ENCODE measurements at places on chromosomes 4 and X.

DNA sequence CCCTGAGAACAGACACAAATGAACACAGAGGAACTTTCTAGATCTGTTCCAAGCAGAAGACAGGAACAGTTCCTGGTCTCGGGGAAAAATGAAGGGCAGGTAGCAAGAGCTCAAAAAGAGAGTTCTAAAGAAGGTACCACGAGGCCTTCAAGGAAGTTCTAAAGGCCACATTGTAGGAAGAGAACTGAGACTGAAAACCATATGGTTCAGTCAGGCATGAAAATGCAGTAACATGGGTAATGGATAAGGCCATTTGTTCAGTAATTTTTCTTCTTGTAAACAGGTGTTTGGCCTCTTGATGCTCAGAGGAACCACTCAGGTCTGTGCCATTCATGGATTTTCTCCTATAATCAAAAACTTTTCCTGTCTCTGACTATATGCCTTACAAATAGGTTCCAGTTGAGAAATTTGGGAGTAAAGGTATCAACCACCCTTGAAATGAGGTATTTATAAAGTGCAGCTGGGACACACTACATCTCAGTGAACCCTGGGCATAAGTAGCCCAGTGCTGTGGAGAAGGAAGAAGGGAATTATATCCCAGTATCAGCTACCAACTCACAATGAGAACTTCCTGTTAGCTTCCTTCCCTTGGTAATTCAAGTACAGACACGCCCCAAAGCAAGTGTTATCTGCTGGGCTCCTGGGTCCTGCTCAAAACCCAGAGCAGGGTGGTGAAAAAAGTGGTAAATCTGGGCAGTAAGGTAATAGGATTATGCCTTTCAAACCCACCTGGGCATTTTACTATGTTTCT is 277.9 kb downstream of the KLHL13 start:
- DNase-seq = no peak

GRCh38 chrX:99603091-99603814 is 806.8 kb downstream of the PCDH19 start:
- DNase-seq = no peak

DNA sequence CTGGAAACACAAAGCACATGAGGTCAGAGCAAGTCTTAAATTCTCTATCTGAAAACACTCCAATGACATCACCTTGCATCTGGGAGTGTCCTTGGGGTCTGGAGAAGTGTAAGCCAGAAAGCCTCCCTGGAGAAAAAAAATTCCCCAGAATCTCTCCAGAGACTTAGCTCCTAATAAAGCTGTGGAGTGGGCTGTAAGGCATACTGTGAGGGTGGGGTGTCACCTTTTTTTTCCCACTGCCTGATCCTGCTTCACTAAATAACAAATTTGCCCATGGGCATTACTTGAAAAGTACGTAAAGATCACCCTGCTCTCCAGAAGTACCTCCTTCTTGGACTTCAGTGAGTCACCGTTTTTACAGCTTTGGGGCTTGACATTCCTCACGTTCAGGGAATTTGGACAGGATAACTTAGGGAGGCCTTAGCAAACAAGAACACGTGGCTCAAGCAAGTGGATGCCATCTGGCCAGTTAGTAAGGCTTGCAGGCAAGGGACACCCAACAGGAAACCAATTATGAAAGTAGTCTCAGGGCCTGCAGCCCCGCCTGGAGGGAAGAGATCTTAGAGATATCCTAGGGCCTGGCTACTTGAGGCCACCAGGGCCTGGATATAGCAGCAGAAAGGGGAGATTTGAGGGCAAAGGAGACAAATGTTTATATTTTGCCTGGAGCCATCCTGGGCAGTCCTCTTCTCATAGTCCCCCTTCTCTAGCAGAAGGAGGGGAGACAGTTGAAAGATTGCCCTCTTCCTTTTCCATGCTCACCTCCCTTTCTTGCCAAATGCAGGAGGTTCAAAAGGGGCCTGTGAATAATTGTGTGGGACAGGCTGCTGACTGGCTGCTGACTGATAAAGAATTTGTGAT is 60.1 kb upstream of the PLAC1 start:
- no peak for DNase-seq

DNA sequence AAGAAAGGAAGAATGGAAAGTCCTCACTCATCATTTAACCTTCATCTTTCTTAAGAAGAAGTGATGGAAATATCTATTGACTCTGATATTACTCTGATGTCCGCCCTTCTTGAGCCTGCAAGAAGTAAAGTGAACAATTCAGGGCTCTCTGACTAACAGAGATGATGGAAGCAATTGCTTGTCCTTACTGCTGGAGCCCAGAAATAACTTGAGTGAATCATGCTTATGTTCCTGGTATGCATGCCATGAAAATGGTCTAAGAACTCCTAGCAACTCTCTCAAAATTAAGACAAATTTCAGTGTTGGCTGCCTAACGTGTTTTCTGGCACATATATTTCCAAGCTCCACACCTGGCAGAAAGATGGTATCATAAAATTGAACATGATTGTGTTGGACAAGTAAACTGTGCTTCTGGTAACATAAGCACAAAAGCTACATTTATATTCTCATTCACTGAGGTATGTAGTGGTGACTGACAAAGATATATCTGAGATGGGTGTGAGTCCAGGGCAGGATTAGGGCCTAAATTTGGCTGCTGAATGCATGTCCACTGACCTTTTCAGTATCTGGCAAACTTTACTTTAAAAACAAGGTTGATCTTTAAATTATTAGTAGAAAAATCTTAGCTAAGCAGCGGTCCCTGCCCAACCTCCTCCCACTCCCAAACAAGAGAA is 109.2 kb upstream of the OTUD4 start:
- DNase-seq = no peak

DNA sequence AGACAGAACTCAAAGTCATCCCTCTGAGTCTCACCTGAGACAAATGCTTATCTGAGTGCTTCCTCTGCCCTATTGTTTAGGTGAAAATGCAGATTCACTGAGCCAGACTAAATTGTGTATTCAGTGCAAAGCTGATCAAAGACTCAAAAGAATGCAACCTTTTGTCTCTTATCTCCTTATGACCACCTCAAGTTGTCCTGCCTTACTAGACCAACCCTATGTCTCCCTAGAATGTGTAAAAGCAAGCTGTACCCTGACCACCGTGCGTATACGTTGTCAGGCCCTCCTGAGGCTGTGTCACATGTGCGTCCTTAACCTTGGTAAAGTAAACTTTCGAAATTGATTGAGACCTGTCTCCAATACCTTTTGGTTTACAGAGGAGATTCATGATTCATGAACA is 63.6 kb upstream of the SH3RF1 start:
- DNase-seq = no peak

DNA sequence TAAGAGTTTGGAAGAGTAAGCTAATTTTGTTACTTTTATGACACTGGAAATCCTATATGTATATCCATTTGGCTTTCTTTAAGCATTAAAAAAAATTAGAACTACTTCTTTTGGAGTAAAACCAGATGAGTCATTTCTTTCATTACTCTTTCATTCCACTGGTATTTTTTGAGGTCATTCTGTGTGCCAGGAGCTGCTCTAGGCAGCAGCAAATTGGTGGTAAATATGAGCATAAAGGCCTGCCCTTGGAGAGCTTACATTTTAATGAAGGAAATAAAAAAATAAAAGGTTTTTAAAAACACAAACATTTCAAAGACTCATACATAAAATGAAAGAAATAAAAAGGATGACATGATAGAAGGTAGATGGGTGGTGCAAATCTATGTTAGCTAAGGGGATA is 37.4 kb downstream of the MID1 start:
- DNase-seq = no peak

GRCh38 chrX:6550999-6551398 is 16.1 kb upstream of the VCX3A start:
- DNase-seq = no peak

- DNase-seq = no peak
Measured at GRCh38 chrX:39726771-39727170, 371.0 kb downstream of the BCOR start.

DNA sequence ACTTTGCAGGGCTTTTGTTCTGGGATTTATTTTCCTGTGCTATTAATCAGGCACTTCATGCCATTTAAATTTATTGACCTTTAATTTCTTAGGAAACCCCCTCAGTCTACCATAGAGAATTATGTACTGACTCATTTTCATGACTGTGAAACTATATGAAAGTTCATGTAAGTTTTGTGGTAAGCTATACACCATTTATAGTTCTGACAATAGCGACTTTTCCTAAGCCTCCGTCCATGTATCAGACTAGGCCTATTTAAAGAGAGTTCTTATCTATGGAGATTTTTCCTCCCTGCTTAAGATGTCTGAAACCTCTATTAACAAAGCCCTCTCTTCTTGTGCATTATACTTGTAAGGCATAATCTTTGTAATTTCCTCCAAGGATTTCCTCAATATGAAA is 111.6 kb downstream of the AFF2 start:
- no peak for DNase-seq

GRCh38 chrX:69564665-69565064 is 51.2 kb upstream of the EDA start:
- no peak for DNase-seq

DNA sequence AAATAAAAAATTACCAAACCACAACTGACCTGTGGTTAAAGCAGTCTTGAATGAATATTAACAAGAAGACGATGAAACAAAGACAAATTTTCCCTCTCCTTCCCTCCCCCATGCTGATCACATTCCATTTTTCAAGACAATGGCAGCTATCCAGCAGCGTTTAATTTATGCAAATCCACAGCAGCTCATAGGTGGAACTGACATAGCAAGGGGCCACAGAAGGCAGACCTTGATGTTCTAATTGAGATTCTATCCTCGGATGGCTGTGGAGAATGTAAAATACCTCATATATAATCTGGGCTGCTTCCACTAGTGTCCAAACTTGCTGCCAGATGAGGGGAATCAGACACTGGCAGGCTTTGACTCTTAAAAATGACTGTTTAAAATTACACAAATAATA is 211.5 kb downstream of the CHRDL1 start:
- no peak for DNase-seq
